ENCODE measurements at places on chromosomes 7 and 10.

DNA sequence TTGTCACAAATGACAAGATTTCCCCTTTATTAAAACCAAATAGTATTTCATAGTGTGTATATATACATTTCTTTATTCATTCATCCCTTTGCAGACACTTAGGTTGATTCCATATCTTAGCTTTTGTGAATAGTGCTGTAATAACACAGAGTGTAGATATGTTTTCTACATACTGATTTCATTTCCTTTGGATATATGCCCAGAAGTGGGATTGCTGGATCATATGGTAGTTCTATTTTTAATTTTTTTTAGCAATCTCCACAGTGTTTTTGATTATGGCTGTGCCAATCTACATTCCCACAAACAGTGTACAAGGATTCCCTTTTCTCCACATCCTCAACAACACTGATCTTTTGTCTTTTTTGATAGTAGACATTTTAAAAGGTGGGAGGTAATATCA lies 46.4 kb downstream of the CSTF2T start:
- DNase-seq: no peak

DNA sequence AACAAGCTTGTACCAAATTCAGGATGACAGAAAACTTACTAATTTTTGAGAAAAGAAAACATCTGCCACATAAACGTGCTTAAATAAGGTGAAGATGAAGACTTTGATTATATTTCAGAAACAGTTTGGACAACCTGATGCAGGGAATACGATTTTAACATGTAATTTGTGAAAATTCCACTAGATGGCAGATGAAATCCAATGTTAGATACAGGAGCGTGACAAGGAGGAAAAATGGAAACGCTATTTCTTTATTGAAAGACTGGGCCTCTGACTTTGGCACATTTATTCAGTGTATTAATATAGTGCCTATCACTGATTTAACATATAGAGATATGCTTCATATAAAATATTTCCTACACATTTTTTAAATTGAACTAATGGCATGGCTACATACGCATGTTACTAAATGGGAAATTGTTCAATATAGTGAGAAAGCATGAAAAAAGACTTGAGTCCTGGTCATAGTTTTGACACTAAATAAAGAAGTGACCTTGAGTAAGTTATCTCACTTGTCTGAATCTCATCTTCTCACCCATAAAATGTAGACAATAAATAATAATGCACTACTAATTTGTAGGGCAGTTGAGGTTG lies 60.7 kb downstream of the CD36 start:
- DNase-seq: no peak

DNA sequence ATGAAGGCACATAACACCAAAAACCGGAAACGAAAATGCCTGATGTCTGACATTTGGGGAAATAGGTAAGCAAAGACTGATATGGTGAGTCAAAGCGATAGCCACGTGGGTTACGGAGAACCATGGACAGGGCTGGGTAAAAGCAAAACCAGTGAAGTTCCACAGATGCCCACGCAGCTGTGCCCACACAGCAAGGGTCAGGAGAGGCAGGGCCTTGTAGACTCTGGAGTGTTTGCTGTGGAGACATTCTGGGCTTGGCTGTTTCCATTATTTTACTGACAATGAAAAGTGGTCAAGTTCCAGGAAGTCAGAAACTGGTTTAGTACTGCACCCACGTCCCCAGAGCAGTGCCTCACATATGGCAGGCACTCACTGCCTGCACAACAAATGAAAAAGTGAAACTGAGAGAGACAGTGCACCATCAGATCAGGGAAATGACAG lies 148.7 kb downstream of the ZMYND11 start:
- no peak for DNase-seq

DNA sequence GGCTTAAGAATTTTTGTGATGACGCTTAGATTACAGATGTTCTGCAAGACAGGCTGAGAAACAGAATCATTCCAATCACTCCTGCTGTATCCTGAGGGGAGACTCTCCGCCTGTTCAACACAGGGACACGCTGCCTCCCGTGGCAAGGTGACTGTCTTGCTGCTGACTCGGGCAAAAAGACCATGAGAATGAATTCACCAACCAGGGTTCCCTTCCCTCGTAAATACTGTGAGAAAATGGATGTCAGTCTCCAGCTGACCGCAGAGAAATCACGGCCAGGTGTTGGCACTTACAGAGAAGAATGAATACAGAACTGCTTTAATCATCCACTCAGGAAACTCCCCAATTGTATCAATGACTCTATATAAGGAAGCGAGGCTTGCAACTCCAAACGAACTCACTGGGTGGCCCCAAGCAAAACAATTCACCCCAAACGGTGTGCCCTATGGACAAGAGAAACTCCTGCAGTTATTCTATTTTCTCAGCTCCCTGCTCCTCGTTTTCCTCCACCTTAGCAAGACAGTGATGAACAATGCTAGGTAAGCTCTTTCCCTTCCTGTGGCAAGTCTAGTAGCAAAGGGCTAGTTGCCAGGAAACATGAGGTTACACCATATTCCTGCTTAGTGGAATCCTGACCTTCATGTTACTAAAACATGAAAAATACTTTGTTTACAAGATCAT lies 22.8 kb downstream of the GNA12 start:
- no peak for DNase-seq
